ENCODE measurements at places on chromosomes 12 and 14. TPM values are rescaled to one million over a fixed set of nuclear protein-coding genes. Genes with fewer than 3 reads are reported as not detected.

GRCh38 chr12:115871714-115872113 lies 405.8 kb downstream of the MED13L start:
- H3K36me3 ChIP-seq: no peaks in the 10 kb centered on the region
- H3K27ac ChIP-seq: no peak overlapping the region

DNA sequence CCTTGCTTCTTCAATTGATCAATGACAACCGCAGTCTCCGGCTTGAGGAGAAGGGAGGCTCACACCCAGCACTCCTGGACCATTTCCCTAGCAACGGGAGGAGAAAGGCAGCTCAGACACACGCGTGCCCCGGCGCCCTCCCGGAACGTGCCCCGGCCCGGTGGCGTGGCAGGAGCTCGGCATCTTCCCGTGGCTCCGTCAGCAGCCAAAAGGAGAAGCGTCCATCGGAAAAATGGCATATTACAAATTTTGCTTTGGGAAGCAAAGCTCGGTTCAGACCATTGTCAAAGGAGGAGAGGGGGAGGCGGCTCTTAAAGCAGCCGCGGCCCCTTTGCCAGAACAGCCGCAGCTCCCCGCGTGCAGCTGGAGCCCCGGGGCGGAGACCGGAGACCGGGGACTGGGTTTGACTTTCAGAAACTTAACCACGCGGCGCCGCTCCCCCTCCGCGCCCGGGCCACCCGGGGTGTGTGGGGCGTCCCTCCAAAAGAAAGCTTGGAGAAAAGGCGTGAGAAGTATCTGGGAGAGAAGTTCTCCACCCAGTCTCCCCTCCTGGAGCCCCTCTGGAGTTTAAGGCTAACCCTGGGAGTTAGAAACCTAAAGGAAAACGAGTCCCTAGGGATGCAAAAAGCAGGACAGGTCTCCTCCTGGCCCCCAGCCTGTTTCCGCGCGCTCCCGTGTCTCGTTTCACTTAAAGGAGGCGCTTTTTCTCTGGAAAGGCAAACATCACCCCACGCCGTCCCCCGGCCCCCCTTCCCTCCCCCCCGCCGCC lies 545 bp downstream of the PPFIA2 start:
- H3K27me3 ChIP-seq: peaks cover 25% of the 10 kb centered on the region
- H3K27ac ChIP-seq: no peak overlapping the region
- DNase-seq: no peak
- H3K4me3 ChIP-seq: no peak overlapping the region

The DYNLL1 gene
- total RNA-seq: 190 TPM

The TAMALIN gene
- total RNA-seq: 1.8 TPM

- H3K4me3 ChIP-seq: no peak within 1 kb of the TSS
- no peaks in the 10 kb centered on the region for H3K36me3 ChIP-seq
- peaks cover 9% of the 10 kb centered on the region for H3K4me1 ChIP-seq
- peak; percentile 51 for DNase-seq
These were observed at the start of gene NYNRIN for GRCh38 chr14:24398653-24399446. TSS of gene NYNRIN (plus strand) at chr14:24399003. CDS start at chr14:24399247, 244 bp downstream.

GRCh38 chr14:97381309-97381708 lies 584.1 kb downstream of the VRK1 start:
- H3K4me1 ChIP-seq: peaks cover 54% of the 10 kb centered on the region
- H3K27ac ChIP-seq: peak overlapping the region; percentile 63
- no peak overlapping the region for H3K4me3 ChIP-seq
- H3K27me3 ChIP-seq: no peaks in the 10 kb centered on the region
- peaks cover 20% of the 10 kb centered on the region for H3K36me3 ChIP-seq
- DNase-seq: peak; percentile 65

DNA sequence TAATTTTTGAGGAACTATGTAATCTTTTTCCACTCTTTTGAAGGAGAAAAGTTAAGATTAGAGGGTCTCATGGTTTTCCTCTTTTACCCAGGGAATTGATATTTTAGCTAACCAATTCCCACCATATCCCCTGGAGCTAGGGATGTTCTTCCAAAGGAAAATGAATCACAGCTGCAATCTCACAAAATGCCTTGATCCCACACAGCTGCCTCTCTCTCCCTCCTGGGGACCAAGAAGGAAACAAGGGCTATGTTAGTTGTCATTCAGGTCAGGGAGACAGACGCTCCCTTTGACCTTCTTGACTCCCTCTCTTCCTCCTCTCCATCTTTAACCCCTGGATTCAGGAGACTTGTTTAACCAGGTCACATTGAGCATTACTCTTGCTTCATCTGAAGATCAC lies 9.5 kb downstream of the DCN start:
- no peaks in the 10 kb centered on the region for H3K27me3 ChIP-seq
- no peaks in the 10 kb centered on the region for H3K4me1 ChIP-seq
- no peak for DNase-seq
- H3K4me3 ChIP-seq: no peak overlapping the region

DNA sequence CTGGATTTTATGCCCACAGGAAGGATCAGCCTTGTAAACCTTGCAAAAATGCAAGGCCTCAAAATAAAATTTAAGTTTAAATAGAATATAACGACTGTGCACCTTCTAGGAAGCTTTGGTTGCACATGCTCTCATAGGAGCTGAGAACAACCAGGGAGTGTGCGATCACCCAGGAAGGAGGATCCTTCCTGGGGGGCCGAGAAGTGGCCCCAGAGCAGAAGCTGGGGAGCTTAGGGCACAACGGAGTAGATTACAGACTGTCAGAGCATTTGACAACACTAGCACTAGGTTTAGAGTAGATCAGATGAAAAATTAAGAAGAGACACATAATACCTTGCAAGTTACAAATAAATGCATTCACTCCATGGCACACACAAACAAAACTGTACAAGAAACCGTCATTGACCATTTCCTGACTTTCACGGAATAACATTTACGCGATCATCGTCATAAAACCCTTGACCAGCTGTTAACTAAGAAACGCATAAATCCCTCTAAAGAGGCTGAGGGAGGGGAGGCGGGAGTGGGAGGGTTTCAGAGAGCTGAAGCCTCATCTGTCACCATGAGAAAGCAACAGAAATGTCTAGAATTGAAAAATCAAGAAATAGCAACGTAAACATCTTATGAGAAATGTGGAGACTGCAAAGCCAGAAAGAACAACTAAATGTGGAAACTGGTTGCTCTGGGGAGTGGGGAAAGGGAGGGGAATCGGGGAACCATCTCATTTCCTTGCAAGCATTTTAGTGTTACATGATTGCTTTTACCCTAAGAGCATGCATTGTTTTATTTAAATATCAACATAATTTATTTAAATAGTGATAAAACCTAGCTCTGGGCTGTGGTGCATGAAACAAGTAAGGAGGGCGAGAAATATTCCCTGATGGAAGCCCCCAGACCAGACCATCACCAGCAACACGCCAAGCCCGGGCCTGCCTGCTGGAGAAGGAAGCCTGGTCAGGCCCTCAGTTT lies 13.1 kb upstream of the CCDC85C start:
- DNase-seq: no peak
- H3K36me3 ChIP-seq: no peaks in the 10 kb centered on the region
- H3K4me3 ChIP-seq: no peak overlapping the region
- H3K4me1 ChIP-seq: no peaks in the 10 kb centered on the region
- peaks cover 23% of the 10 kb centered on the region for H3K27me3 ChIP-seq

The CFAP73 gene
- total RNA-seq: not detected

The SIX4 gene
- 1.6 TPM for total RNA-seq

DNA sequence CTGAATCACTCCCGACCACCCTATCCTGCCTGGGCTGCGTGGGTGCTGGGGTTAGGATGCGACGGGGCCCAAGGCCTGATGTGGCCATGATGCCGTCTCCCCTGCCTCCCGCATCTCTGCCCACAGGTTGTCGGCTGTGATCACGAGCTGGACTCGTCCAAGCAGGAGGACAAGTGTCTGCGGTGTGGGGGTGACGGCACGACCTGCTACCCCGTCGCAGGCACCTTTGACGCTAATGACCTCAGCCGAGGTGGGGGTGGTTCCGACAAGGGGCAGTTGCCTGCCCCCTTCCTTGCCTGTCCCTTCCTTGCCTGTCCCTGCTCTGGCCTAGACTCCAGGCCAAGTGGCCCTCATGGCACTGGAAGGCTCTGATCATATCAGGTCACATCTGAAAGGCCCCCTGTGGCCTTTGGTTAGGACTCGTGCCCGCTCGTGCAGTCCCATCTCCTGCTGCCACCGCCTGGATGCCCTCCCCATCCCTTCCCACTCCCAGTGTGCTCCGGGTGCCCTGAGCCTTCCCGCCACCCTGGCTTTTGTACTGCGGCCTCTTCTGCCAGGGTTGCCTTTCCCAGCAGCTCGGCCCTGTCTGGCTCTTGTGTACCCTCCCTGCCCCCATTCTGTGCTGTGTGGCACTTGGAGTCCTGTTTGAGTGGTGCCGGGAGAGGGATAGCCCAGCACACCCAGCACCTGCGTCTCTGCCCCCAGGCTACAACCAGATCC lies 13.6 kb downstream of the PAPLN start:
- H3K27me3 ChIP-seq: peaks cover 2% of the 10 kb centered on the region
- H3K27ac ChIP-seq: no peak overlapping the region
- no peaks in the 10 kb centered on the region for H3K36me3 ChIP-seq
- H3K4me1 ChIP-seq: peaks cover 31% of the 10 kb centered on the region
- H3K4me3 ChIP-seq: no peak overlapping the region

The CLEC4E gene
- total RNA-seq: not detected

- H3K4me1 ChIP-seq: no peaks in the 10 kb centered on the region
- H3K27me3 ChIP-seq: no peaks in the 10 kb centered on the region
- no peak for DNase-seq
These were observed at the start of gene TGM1 for GRCh38 chr14:24262821-24263733. TSS of gene TGM1 (minus strand) at chr14:24263177. CDS start at chr14:24262352, 825 bp downstream.

- H3K27ac ChIP-seq: no peak overlapping the region
- H3K36me3 ChIP-seq: peaks cover 18% of the 10 kb centered on the region
- peaks cover 36% of the 10 kb centered on the region for H3K4me1 ChIP-seq
- H3K27me3 ChIP-seq: no peaks in the 10 kb centered on the region
- no peak overlapping the region for H3K4me3 ChIP-seq
These were observed 16.0 kb upstream of the ACTR6 start for GRCh38 chr12:100184549-100185145.

GRCh38 chr12:94841904-94842610 lies 161.4 kb downstream of the NDUFA12 start:
- H3K27me3 ChIP-seq: peaks cover 24% of the 10 kb centered on the region
- DNase-seq: no peak
- H3K4me3 ChIP-seq: no peak overlapping the region
- no peak overlapping the region for H3K27ac ChIP-seq
- H3K4me1 ChIP-seq: no peaks in the 10 kb centered on the region
- H3K36me3 ChIP-seq: no peaks in the 10 kb centered on the region

DNA sequence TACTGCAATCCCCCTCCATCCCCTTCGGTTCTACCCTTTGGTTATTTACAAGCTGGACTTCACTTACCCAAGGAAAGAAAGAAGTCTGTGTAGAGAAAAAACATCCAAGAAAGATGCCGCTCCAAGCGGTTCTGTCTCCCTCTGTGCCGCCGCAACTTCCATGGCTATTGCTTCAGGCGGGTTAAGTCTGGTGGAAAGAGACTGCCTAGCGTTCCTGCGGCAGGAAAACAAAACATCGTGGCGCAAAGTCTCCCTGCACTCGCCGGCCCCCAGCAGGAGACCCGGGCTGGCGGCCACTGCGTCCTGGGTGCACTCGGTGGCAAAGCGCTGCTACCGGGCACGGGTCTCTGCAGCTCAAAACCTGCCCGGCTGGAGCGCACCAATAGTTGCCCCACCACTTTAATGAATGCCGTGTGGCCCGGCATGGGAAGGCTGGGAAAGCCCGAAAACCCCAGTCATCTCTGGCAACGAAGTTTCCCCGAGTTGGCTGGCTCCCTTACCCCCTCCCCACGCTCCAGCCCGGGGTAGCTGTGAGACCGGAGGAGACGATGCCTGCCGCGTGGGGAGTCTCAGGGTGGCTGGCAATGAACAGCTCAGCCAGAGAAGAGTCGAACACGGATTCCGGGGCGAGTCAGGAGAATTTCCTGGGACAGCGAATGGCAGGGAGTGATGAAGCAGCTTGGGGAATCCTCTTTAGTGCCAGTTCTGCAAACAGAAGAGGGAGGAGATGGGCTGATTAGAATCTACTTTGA lies 3.5 kb upstream of the KCNK10 start:
- no peak for DNase-seq
- H3K36me3 ChIP-seq: no peaks in the 10 kb centered on the region
- peaks cover 2% of the 10 kb centered on the region for H3K4me1 ChIP-seq
- H3K4me3 ChIP-seq: no peak overlapping the region
- H3K27ac ChIP-seq: no peak overlapping the region

The ACSM4 gene
- not detected for total RNA-seq

The CBLN3 gene
- total RNA-seq: 7.1 TPM

The ART4 gene
- total RNA-seq: not detected

GRCh38 chr12:57446292-57446960 lies 8.7 kb upstream of the INHBE start:
- no peak overlapping the region for H3K27ac ChIP-seq
- H3K4me1 ChIP-seq: peaks cover 2% of the 10 kb centered on the region

The LRRC23 gene
- total RNA-seq: 8.7 TPM

GRCh38 chr12:109393437-109394345 lies 46.0 kb downstream of the MYO1H start:
- H3K27me3 ChIP-seq: peaks cover 33% of the 10 kb centered on the region
- peak; percentile 58 for DNase-seq
- H3K27ac ChIP-seq: no peak overlapping the region
- H3K36me3 ChIP-seq: no peaks in the 10 kb centered on the region

DNA sequence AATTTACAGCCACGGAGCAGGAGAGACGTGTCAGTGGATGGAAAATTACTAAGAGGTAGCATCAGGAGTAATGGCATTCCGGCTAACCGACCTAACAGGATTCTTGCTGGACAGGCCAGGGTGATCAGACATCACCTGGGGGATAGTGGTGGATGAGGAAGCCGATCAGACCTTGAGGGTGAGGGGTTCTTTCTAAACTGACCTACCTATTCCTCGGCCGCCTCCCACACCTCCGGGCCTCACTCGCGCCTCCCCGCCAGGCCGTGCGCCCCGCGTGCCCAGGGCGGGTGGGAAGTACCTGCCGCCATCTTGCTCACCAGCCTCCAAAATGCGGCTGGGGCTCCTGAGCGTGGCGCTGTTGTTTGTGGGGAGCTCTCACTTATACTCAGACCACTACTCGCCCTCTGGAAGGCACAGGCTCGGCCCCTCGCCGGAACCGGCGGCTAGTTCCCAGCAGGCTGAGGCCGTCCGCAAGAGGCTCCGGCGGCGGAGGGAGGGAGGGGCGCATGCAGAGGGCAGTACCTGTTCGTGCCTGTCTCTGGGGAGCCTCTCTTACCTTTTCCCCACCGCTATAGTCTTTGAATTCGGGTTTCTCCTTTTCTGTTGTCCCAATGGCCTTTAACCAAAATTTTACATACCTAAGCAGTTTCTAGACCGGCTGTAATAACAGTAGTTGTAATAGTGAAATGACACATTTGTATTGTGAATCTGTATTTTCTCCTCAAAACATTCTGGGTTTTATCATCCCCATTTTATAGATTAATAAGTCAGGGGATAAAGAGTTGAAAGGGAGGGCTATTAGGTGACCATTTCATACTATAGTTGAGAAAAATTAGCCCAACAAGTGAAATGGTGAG lies at the start of gene TMPRSS12:
Gene TMPRSS12 (plus strand): TSS at position 290 of the 857 bp plus-strand sequence. CDS start 39 bp downstream, at position 329.
- H3K27ac ChIP-seq: no peak within 1 kb of the TSS
- DNase-seq: no peak
- H3K36me3 ChIP-seq: peaks cover 2% of the 10 kb centered on the region
- no peaks in the 10 kb centered on the region for H3K4me1 ChIP-seq

DNA sequence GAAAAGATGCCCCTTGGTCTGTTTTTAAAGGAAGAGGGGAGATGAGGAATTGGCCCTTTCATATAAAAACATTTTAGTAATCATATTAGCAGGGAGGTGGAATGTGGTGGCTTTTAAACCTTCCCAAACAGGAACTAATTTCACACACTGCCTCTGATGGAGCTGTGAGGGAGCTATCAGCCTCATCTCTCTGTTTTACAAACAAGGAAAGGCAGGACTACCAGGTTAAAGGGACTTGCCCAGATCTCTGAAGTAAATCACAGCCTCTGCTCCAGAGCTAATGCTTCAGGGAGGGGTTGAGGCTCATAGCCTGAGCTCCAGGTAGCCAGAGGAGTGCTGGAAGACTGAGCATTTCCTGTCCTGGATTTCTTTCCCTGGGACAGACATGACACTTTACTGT lies 1.1 kb upstream of the BMP4 start:
- no peak for DNase-seq
- peaks cover 27% of the 10 kb centered on the region for H3K4me1 ChIP-seq
- peaks cover 72% of the 10 kb centered on the region for H3K27me3 ChIP-seq
- H3K27ac ChIP-seq: no peak overlapping the region
- H3K4me3 ChIP-seq: no peak overlapping the region
